ENCODE measurements at places on chromosomes 13 and 19. TPM values are rescaled to one million over a fixed set of nuclear protein-coding genes. Genes with fewer than 3 reads are reported as not detected.

- DNase-seq = no peak
- H3K4me3 ChIP-seq = no peak overlapping the region
- H3K27ac ChIP-seq = no peak overlapping the region
- peaks cover 43% of the 10 kb centered on the region for H3K4me1 ChIP-seq
- no peaks in the 10 kb centered on the region for H3K27me3 ChIP-seq
These were observed 48.8 kb downstream of the MLLT1 start for GRCh38 chr19:6230991-6231448.

PEAK3 gene
- total RNA-seq = not detected

TRPM4 gene
- 26.3 TPM for total RNA-seq

DNA sequence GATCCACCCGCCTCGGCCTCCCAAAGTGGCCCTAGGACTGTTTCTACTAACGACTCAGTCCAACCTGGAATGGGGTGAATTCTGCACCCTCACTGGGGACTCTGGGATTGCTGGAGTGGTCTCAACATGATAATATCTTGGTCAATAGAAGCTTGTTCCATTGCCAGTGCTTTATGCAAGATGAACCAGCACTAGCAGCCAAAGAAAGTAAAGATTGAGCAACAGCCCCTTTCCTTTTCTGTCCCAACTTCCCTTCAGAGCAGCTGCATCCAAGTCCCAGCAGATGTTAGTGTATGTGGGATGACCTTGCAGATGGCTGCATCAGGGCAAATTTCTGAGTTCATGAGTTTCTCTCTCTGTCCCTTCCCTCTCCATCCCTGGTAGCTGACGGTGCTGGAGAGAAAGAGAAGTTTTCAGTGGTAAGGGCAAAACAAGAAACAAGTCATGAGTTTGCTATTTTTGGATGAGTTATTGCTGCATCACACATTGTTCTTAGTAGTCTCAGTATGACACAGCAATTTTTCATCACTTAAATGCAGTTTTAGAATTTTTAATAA lies 183.6 kb upstream of the EDNRB start:
- peak; percentile 40 for DNase-seq
- H3K4me3 ChIP-seq = no peak overlapping the region
- H3K27me3 ChIP-seq = no peaks in the 10 kb centered on the region
- no peaks in the 10 kb centered on the region for H3K4me1 ChIP-seq

DNA sequence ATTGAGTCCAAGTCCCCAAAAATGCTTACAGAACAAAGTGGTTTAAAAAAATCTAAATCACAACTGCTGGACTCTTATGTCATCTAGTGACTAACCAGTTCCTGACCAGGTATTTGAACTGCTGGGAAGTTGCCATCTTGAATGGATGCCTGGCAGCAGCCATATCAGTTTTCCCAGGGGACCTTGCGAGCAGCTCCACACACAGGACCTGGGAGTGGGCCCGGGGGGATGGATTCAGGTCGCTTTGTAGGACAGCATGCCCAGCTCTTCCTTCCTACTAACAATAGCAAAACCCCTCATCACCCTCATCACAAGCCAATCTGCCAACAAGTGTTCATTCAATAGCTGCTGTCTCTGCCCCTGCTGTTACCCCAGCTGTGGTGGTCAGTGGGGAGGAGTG lies 65.3 kb downstream of the KCTD15 start:
- H3K27me3 ChIP-seq = no peaks in the 10 kb centered on the region
- no peak for DNase-seq
- no peak overlapping the region for H3K27ac ChIP-seq

GRCh38 chr19:1151917-1152587 lies 22.0 kb downstream of the SBNO2 start:
- no peaks in the 10 kb centered on the region for H3K27me3 ChIP-seq
- no peak overlapping the region for H3K4me3 ChIP-seq
- peaks cover 11% of the 10 kb centered on the region for H3K4me1 ChIP-seq
- no peaks in the 10 kb centered on the region for H3K36me3 ChIP-seq

DNA sequence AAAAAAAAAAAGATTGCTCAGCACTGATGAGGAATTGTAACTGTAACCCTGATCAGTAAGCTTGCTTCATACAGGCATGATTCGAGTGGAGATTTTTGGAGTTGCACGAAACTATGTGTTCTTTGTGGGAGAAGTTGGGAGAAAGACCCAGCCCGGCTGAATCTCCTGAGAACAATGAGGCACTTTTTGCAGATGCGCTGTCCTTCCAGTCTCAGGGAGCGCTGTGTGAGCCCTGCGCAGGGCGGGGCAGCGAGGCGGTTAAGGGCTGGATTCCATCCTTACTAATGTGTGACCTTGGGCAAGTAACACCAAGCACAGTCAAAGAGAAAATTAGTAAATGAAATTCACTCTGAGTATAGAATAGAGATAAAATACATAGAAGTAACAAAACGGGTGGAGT lies 76.9 kb downstream of the SIPA1L3 start:
- no peaks in the 10 kb centered on the region for H3K36me3 ChIP-seq
- H3K4me3 ChIP-seq = no peak overlapping the region
- peaks cover 8% of the 10 kb centered on the region for H3K4me1 ChIP-seq
- H3K27me3 ChIP-seq = no peaks in the 10 kb centered on the region
- no peak for DNase-seq

- DNase-seq = peak; percentile 48
- H3K4me1 ChIP-seq = peaks cover 5% of the 10 kb centered on the region
- no peaks in the 10 kb centered on the region for H3K27me3 ChIP-seq
- H3K4me3 ChIP-seq = peak overlapping the region; percentile 63
- H3K36me3 ChIP-seq = no peaks in the 10 kb centered on the region
These were observed 1.8 kb upstream of the SPRY2 start for GRCh38 chr13:80342471-80343371.

GRCh38 chr19:616062-616700 lies 17.2 kb downstream of the POLRMT start:
- no peak overlapping the region for H3K4me3 ChIP-seq
- DNase-seq = no peak
- peaks cover 7% of the 10 kb centered on the region for H3K4me1 ChIP-seq

- no peaks in the 10 kb centered on the region for H3K27me3 ChIP-seq
- peaks cover 30% of the 10 kb centered on the region for H3K36me3 ChIP-seq
- H3K27ac ChIP-seq = no peak overlapping the region
- no peak overlapping the region for H3K4me3 ChIP-seq
These were observed 13.7 kb downstream of the CHAMP1 start for GRCh38 chr13:114328034-114328433.

- H3K4me1 ChIP-seq = peaks cover 4% of the 10 kb centered on the region
- no peak for DNase-seq
- H3K4me3 ChIP-seq = peak within 1 kb of the TSS; percentile 33
- no peak within 1 kb of the TSS for H3K27ac ChIP-seq
- H3K27me3 ChIP-seq = peaks cover 66% of the 10 kb centered on the region
- H3K36me3 ChIP-seq = no peaks in the 10 kb centered on the region
These were observed at the start of gene S1PR5 for GRCh38 chr19:10517361-10517759. TSS of gene S1PR5 (minus strand) at chr19:10517447. CDS start at chr19:10515011, 2,436 bp downstream.

- no peaks in the 10 kb centered on the region for H3K36me3 ChIP-seq
- H3K27me3 ChIP-seq = no peaks in the 10 kb centered on the region
- H3K27ac ChIP-seq = no peak overlapping the region
- H3K4me3 ChIP-seq = no peak overlapping the region
- H3K4me1 ChIP-seq = no peaks in the 10 kb centered on the region
- DNase-seq = no peak
These were observed 147.1 kb downstream of the NHLRC3 start for GRCh38 chr13:39185326-39185725.

- H3K27ac ChIP-seq = no peak overlapping the region
- H3K27me3 ChIP-seq = no peaks in the 10 kb centered on the region
- H3K4me3 ChIP-seq = no peak overlapping the region
- H3K36me3 ChIP-seq = no peaks in the 10 kb centered on the region
- H3K4me1 ChIP-seq = no peaks in the 10 kb centered on the region
These were observed 160.0 kb downstream of the RBM26 start for GRCh38 chr13:79245937-79246577.

- peaks cover 16% of the 10 kb centered on the region for H3K36me3 ChIP-seq
- peaks cover 13% of the 10 kb centered on the region for H3K4me1 ChIP-seq
These were observed 42.0 kb upstream of the GGACT start for GRCh38 chr13:100630555-100630954.

DNA sequence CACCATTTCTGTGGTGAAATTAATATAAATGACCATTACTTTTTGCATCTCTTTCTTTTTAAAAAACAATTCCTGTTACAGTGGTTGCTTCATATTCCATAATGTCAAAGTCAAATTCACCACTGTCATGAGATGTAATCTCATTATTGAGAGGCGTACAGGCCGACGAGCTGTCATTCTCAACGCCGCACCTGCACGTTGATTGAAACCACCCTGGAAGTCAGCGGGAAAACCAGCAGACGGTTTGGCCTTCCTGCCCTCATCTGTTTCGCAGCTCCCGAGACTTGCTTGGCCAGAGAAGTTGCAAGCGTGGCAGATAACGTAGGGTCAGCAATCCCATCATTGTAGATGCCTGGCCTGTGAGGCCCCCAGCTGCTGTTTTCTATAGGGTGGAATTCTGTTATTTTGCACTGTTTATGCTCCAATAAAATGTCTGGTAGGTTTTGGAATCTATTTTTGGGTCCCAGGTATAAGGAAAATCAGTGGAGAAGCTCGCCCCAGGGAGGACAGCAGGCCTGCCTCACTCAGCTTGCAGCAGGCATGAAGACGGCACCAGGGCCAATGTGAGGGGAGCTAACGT lies 153.4 kb downstream of the SOX1 start:
- no peaks in the 10 kb centered on the region for H3K36me3 ChIP-seq
- DNase-seq = no peak
- H3K27ac ChIP-seq = no peak overlapping the region

DNA sequence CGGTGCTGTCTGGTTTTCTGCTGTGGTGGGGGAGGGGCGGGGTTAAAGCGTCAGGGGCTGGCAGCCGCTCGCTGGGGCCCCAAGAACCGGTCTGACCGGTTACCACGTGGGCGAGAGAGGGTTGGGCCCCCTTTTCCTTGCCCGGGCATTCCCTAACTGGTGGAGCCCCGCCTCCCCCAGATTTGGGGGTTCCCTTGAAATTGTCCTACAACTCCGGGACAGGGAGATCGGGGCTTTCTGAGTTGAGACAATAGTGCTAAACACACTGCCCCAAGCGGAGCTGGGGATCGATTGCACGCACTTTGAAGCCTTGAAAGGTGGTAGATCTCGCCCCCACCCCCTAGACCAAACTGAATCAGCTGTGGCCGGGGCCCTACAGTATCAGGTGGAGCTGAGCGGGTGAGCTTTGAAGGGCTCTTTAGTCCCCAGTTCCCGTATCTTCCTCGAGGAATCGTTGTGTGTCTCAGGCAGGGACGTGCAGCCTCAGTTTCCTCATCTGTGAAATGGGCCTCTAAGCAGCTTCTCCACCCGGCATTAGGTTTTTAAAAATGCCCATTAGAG lies 4.8 kb downstream of the IER2 start:
- H3K27ac ChIP-seq = peak overlapping the region; percentile 95
- DNase-seq = peak; percentile 49
- no peaks in the 10 kb centered on the region for H3K27me3 ChIP-seq
- peak overlapping the region; percentile 100 for H3K4me3 ChIP-seq
- H3K4me1 ChIP-seq = peaks cover 21% of the 10 kb centered on the region

DNA sequence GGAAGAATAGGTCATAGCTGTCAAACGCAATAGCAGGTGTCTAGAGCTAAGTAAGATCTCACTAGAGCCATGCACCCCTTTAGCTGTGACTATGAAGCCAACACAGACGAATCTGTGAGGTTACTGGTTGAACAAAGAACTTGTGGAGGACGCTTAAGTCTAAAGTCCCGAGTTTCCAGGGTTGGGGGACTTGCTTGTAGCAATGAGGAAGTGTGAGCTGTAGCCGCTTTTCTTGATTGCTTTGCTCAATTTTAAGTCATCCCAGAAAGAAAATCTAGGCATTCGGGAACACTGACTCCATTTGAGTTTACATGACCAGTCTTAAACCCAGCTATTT lies 1.6 kb downstream of the GPC5 start:
- H3K4me3 ChIP-seq = no peak overlapping the region
- no peak for DNase-seq
- H3K27ac ChIP-seq = no peak overlapping the region
- H3K4me1 ChIP-seq = no peaks in the 10 kb centered on the region
- peaks cover 18% of the 10 kb centered on the region for H3K27me3 ChIP-seq

DNA sequence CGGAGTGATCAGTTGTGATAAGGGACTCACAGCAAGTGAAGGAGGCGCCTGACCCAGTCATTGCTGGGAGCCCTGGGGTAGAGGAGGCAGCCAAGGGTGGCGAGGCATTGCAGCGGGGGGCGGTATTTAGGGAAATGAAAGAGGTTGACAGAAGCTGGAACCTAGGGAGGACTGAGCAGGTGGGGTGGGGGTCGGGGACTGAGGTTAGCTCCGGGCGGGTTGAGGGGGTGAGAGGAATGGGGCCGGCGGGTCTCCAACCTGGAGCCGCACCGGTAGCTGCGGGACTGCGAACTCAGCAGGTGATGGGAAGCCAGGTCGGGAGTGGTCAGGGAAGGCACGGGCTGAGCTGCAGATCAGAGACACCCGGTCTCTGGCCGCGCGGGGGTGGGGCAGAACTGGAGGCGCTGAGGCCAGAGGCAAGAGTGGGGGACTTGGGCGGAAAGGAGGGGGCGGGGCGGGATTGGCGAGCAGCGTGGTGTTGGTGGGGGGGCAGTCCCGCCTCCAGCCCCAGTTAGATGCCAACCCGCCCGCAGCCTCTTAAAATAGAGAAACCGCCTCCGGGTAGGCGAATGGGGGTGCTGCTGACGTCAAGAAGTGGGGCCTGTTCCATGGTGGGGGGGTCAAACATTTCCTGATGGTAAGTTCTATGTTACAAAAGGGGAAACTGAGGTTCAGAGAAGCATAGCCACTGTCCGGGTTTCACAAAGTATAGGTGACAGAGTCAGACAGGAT lies 1.5 kb downstream of the MAST3 start:
- H3K27me3 ChIP-seq = peaks cover 22% of the 10 kb centered on the region
- H3K4me3 ChIP-seq = no peak overlapping the region
- H3K4me1 ChIP-seq = peaks cover 4% of the 10 kb centered on the region
- no peak for DNase-seq
- no peak overlapping the region for H3K27ac ChIP-seq

DNA sequence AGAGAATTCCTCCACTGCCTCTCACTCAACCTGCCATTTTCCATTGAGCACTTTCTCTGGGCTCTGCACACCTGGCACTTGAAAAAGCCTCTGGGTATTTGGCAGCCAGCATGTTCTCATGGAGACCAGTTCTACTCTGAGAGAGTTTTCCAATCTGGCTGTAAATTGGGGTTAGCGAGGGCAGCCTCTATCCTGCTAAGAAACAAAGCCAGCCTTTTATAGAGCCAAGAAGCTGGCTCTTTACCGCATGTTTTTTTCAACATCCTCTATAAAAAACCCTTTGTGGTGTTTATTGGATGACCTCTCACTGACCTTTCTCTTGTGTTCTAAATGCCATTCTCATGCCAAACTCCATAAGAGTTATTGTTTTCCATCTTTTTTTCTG lies 52.6 kb upstream of the RCBTB2 start:
- peak; percentile 77 for DNase-seq
- no peaks in the 10 kb centered on the region for H3K4me1 ChIP-seq
- H3K27ac ChIP-seq = no peak overlapping the region
- no peaks in the 10 kb centered on the region for H3K36me3 ChIP-seq

TMEM190 gene
- 2.5 TPM for total RNA-seq

DNA sequence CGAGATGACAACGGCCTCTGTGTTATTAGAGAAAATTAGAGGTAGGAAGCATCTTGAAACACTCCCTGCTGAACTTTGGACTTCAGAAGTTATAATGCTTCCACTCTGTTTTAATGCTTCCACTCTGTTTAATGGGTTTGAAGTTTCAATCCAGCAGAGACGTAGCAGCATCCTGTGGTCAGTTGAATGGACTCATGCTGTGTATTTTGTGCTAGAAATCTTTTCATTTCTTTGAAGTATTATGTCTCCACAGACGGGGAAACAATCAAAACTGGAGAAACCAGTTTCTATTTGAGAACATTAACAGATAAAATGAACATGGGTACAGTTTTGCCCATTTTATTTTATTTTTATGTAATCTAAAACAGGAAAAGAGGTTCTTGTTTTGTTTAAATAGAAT lies 1736.2 kb downstream of the SLITRK5 start:
- H3K4me3 ChIP-seq = no peak overlapping the region
- no peaks in the 10 kb centered on the region for H3K27me3 ChIP-seq
- H3K36me3 ChIP-seq = no peaks in the 10 kb centered on the region
- H3K27ac ChIP-seq = no peak overlapping the region
- no peaks in the 10 kb centered on the region for H3K4me1 ChIP-seq

ZNF841 gene
- 37.8 TPM for total RNA-seq

FKBP8 gene
- total RNA-seq = 251 TPM
